ENCODE measurements at places on chromosomes 4 and X.

- no peaks in the 10 kb centered on the region for H3K36me3 ChIP-seq
- peaks cover 10% of the 10 kb centered on the region for H3K27me3 ChIP-seq
Observed at GRCh38 chr4:992297-993110, 700 bp downstream of the SLC26A1 start.

DNA sequence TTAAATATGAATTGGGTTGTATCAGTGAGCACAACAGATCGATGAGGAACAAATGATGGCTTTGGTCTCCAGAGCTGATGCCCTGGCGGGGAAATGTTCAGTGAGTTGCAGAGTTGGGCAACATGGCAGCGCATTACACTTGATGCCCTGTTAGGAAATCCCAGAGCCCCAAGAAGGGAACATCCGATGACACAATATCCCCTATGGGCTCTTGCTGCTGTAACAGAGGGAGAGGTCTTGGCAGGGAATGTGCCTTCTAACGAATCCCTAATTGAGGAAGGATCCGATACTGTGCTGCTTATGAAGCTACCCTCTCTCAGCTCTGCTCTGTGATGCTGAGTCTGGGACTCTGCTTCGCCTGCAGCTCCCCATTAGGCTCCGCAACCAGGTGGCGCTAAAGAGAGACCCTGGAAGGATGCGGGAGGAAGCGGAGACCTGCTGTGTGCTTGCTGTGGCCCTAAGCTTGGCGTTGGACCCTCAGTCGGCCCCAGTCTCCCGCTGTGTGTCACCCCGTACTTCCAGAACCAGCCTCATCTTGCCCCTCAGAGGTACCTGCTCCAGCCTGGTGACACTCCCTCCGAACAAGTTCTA is 38.9 kb downstream of the PDHA1 start:
- no peak overlapping the region for H3K4me3 ChIP-seq
- no peak overlapping the region for H3K27ac ChIP-seq
- DNase-seq = no peak
- H3K4me1 ChIP-seq = no peaks in the 10 kb centered on the region
- peaks cover 3% of the 10 kb centered on the region for H3K27me3 ChIP-seq
- H3K36me3 ChIP-seq = no peaks in the 10 kb centered on the region

DNA sequence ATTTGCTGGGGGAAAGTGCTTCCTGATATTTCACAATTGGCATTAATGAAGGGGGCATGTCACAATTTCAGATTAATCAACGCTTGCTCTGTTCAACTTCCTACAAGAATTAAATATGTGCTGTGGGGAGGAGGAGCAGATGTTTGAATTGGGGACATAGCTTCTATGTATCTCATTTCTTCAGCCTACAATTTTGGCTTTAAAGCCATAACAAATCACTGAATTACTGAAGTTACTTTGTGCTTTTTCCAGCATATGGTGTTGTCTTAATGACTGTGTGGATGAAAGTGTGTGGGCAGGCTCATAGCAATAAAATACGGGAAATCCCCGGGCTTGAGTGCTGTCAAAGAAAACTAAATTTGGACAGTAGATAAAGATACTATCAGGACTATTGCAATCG is 813 bp downstream of the TLR7 start:
- H3K36me3 ChIP-seq = no peaks in the 10 kb centered on the region
- H3K27ac ChIP-seq = no peak overlapping the region
- DNase-seq = no peak
- H3K27me3 ChIP-seq = no peaks in the 10 kb centered on the region

GRCh38 chr4:37188100-37188499 is 56.4 kb upstream of the NWD2 start:
- no peak overlapping the region for H3K27ac ChIP-seq
- H3K4me3 ChIP-seq = no peak overlapping the region
- no peaks in the 10 kb centered on the region for H3K4me1 ChIP-seq
- H3K27me3 ChIP-seq = peaks cover 3% of the 10 kb centered on the region

- H3K4me3 ChIP-seq = no peak overlapping the region
- no peaks in the 10 kb centered on the region for H3K36me3 ChIP-seq
- H3K27ac ChIP-seq = no peak overlapping the region
- H3K4me1 ChIP-seq = peaks cover 7% of the 10 kb centered on the region
- DNase-seq = no peak
- no peaks in the 10 kb centered on the region for H3K27me3 ChIP-seq
Observed at GRCh38 chrX:107566604-107567262, 61.6 kb upstream of the PRPS1 start.

DNA sequence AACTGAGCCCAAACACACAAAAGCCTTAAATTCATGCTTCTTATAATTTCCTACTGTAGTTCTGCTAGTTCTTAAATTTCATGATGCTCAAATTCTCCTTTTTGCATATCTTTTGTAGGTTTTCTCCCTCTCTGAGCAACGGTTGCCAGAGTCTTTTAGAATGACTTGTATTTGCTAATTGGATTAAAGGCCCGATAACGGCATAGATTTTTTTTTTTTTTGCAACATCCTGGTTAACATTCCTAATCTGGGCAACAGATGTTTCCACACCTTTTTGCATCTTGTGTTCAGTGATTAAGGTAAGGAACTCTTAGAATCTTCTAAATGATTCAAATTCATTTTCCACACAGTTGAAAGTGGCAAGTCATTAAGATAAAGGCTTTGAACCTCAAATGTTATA is 66.3 kb upstream of the ADGRG2 start:
- H3K27me3 ChIP-seq = no peaks in the 10 kb centered on the region
- no peak overlapping the region for H3K4me3 ChIP-seq
- no peaks in the 10 kb centered on the region for H3K36me3 ChIP-seq
- H3K4me1 ChIP-seq = no peaks in the 10 kb centered on the region
- H3K27ac ChIP-seq = no peak overlapping the region
- DNase-seq = no peak

GRCh38 chr4:80461412-80461811 is 125.9 kb downstream of the CFAP299 start:
- H3K27ac ChIP-seq = peak overlapping the region; percentile 27
- no peaks in the 10 kb centered on the region for H3K36me3 ChIP-seq
- no peaks in the 10 kb centered on the region for H3K27me3 ChIP-seq
- H3K4me1 ChIP-seq = no peaks in the 10 kb centered on the region
- DNase-seq = no peak

DNA sequence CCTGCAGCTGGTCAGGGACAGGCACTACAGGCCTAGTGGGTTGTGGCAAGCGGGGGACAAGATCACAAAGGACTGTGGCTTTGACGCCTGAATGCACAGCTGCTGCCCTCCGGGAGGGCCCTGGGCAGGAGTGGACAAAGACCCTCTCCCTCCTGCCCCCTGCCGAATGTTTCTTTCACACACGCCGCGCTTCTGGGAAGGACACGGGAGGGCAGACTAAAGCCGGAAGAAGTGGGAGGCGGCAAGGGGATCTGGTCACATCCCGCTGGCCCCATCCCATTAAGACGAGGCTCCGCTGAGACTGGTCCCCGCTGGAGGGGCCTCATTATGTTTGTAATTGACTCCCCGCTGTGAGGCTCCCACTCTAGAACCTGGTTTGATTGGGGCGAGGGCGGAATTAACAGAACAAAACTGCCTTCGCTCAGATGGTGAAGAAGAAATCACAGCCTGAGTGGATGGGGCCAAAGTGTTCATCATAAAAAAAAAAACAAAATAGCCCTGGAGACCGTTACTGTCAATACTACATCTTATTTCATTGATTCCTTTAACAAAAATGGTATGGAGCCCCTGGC is 37.8 kb upstream of the PSAPL1 start:
- no peak overlapping the region for H3K27ac ChIP-seq
- DNase-seq = no peak
- H3K4me3 ChIP-seq = no peak overlapping the region
- no peaks in the 10 kb centered on the region for H3K36me3 ChIP-seq

GRCh38 chrX:49257846-49258748 is 6.4 kb downstream of the FOXP3 start:
- no peaks in the 10 kb centered on the region for H3K27me3 ChIP-seq
- no peak overlapping the region for H3K4me3 ChIP-seq
- H3K36me3 ChIP-seq = no peaks in the 10 kb centered on the region
- no peaks in the 10 kb centered on the region for H3K4me1 ChIP-seq

DNA sequence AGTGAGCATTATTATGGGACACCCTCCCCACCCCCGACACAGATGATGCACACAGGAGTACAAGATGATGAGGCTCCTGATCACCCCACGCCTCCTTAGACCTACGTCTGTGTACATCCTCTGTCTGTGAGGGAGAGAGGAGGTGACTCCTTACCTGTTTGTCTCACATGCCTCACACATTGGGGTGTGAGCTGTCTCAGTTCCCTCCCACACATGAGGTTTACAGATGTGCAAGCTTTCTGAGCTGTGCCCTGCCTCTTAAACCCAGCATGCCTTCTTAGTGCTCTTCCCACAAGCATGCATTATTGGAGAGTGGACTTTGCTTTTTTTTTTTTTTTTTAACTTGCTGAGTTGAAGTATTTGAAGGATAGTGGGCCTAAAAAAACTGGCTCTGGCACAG is 76.7 kb downstream of the CLCN5 start:
- no peak overlapping the region for H3K4me3 ChIP-seq
- no peaks in the 10 kb centered on the region for H3K27me3 ChIP-seq
- no peaks in the 10 kb centered on the region for H3K36me3 ChIP-seq
- no peak overlapping the region for H3K27ac ChIP-seq
- peaks cover 5% of the 10 kb centered on the region for H3K4me1 ChIP-seq
- DNase-seq = no peak

All from type B pancreatic cell (in vitro differentiated cells).